ENCODE measurements at places on chromosomes 6 and 20. TPM values are rescaled to one million over a fixed set of nuclear protein-coding genes. Genes with fewer than 3 reads are reported as not detected.

Gene ZSCAN23
- total RNA-seq, result 16.2 TPM

Gene DEFB114
- total RNA-seq, result not detected

Gene KCNK15
- total RNA-seq, result not detected

Gene PXDC1
- total RNA-seq, result 11.1 TPM

Gene MAP7
- total RNA-seq, result 6.1 TPM

Gene HLA-DQA1
- 0.16 TPM for total RNA-seq

Gene XKR7
- total RNA-seq, result 12.6 TPM

Gene CUL7
- 12.8 TPM for total RNA-seq

Gene PABPC1L
- 4.4 TPM for total RNA-seq

Gene COX4I2
- not detected for total RNA-seq

Gene RIMS4
- 77.5 TPM for total RNA-seq

Gene LY6G6C
- total RNA-seq, result 0.31 TPM

Gene LY6G6D
- not detected for total RNA-seq

Gene ABHD16B
- not detected for total RNA-seq

Gene B3GAT2
- 18.6 TPM for total RNA-seq

Gene RNF182
- total RNA-seq, result 73.6 TPM

Gene UQCC2
- total RNA-seq, result 15.8 TPM

Gene BPIFB2
- 0.31 TPM for total RNA-seq

Gene C20orf204
- 1.2 TPM for total RNA-seq

Gene CRISP3
- total RNA-seq, result 0.16 TPM

Gene PACRG
- total RNA-seq, result 6.7 TPM

Gene VSX1
- not detected for total RNA-seq

Gene FLRT3
- total RNA-seq, result 27.5 TPM

Gene SRMS
- not detected for total RNA-seq

Gene MLIP
- total RNA-seq, result 8.6 TPM

Gene RAB32
- 10.0 TPM for total RNA-seq

Gene SLC26A8
- total RNA-seq, result 5.3 TPM

Gene WFDC10B
- not detected for total RNA-seq

Gene PNPLA1
- total RNA-seq, result not detected

Gene RNGTT
- 87.2 TPM for total RNA-seq

Gene PTCRA
- total RNA-seq, result not detected

Gene FITM2
- total RNA-seq, result 9.8 TPM

Gene GMPR
- 1.9 TPM for total RNA-seq

Gene BIRC7
- not detected for total RNA-seq

Gene ZFP57
- not detected for total RNA-seq

Gene THEMIS
- 0.62 TPM for total RNA-seq

Gene REM1
- not detected for total RNA-seq
